ENCODE measurements at places on chromosomes 3 and 15. TPM values are rescaled to one million over a fixed set of nuclear protein-coding genes. Genes with fewer than 3 reads are reported as not detected.

DNA sequence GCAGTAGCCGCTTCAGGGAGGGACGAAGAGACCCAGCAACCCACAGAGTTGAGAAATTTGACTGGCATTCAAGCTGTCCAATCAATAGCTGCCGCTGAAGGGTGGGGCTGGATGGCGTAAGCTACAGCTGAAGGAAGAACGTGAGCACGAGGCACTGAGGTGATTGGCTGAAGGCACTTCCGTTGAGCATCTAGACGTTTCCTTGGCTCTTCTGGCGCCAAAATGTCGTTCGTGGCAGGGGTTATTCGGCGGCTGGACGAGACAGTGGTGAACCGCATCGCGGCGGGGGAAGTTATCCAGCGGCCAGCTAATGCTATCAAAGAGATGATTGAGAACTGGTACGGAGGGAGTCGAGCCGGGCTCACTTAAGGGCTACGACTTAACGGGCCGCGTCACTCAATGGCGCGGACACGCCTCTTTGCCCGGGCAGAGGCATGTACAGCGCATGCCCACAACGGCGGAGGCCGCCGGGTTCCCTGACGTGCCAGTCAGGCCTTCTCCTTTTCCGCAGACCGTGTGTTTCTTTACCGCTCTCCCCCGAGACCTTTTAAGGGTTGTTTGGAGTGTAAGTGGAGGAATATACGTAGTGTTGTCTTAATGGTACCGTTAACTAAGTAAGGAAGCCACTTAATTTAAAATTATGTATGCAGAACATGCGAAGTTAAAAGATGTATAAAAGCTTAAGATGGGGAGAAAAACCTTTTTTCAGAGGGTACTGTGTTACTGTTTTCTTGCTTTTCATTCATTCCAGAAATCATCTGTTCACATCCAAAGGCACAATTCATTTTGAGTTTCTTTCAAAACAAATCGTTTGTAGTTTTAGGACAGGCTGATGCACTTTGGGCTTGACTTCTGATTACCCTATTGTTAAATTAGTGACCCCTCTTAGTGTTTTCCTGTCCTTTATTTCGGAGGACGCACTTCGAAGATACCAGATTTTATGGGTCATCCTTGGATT is at the start of gene MLH1:
TSS of gene MLH1 (plus strand) at position 193 of the 958 bp plus-strand sequence. CDS start at position 223, 30 bp downstream.
- peak; percentile 99 for DNase-seq

The CTSH gene
- total RNA-seq: 116 TPM

- no peak for DNase-seq
Observed at GRCh38 chr3:112557976-112558375, 3.8 kb downstream of the ATG3 start.

GRCh38 chr3:18444595-18445400 is 19.7 kb upstream of the SATB1 start:
- DNase-seq: peak; percentile 68

- no peak for DNase-seq
Observed at GRCh38 chr15:67199391-67199790, 55.1 kb downstream of the AAGAB start.

The SLC2A2 gene
- 0.10 TPM for total RNA-seq

DNA sequence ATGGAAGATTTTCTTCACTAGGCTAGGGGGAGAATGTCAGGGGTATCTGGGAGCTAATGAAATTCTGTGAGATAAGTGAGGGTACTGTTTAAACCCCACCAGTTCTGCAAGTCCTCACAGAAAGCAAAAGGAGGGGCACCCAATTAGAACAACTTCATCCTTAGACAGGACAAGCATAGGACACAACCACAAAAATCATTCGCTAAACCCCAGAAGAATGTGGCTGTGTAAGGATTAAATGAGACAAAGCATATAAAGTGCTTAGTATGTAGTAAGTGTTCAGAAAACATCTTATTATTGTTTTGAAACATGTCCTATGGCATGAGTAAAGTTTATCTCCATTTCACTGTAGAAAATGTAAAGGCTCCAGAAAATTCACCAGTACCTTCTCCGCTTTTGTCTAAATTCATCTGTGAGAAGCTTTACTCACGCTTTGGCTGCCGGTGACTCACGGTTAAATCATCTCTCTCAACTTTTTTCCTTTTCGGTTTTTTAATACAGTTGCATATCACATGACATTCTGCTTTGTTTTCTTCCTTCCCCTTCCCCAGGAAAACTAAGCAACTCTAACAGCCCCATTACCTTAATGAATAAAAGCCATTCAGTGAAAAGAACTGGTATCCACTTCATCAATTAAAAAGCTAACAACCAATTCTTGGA is 1.7 kb downstream of the CLRN1 start:
- no peak for DNase-seq

The SUSD5 gene
- total RNA-seq: 2.9 TPM

DNA sequence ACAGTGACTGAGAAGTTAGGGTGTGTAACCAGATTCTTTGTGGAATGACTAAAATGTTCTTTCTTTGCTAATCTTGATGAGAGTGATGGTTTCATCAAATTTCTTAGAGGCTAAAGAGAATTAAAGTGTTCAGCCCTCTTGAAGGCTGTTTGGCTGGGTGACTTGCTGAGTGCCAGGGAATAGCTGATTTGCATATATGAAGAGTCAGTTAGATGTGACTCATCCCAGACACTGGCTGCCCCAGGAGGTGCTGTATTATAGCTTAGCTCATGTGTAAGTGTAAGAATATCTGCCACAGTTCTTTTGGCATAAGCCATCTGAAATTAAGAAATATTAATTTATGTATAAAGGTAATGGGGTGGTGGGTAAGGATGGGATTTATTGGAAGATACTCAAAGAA is 535.1 kb downstream of the NLGN1 start:
- no peak for DNase-seq

- no peak for DNase-seq
Observed at GRCh38 chr3:33869977-33870376, 71.5 kb downstream of the PDCD6IP start.

DNA sequence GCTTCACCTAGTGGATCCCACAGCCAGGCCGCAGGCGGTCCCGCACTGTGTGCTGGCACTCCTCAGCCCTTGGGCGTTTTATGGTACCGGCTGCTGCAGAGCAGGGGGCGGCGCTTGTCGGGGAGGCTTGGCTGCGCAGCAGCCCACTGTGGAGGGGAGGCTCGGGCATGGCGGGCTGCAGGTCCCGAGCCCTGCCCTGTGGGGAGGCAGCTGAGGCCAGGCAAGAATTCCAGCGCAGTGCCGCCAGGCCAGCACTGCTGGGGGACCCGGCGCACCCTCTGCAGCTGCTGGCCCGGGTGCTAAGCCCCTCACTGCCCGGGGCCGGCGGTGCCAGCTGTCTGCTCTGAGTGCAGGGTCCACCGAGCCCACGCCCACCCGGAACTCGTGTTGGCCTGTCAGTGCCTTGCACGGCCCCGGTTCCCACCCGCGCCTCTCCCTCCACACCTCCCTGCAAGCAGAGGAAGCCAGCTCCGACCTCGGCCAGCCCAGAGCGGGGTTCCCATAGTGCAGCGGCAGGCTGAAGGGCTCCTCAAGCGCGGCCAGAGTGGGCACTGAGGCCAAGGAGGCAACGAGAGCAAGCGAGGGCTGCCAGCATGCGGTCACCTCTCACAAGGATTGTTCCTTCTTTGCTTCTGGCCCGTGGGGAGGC is 435.0 kb upstream of the ATP10A start:
- DNase-seq: no peak

The SNX22 gene
- 0.35 TPM for total RNA-seq

DNA sequence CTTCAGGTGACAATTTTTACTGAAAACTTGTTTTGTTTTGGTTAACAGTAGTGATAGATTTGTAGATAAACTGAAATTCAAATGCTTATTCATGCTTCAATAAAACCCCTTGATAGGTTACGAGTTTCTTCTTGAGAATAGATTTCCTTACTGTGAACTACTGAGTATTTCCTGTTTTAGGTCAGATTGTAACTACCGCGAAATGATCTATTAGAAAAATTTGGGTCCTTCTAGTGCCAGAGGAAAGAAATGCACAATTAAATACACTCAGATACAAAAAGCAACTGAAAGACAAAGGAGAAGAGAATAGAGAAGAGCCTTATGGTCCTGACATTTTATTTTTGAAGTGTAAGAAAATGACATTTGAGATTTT is 251.7 kb upstream of the TBL1XR1 start:
- DNase-seq: no peak

All from ovary (tissue), 10 donors.